C1 segment of cervical spinal cord (tissue), 14 donors: ENCODE measurements at places on chromosomes 2 and 18.

- DNase-seq, result no peak
Measured at GRCh38 chr2:68246396-68246795, 5.9 kb downstream of the PPP3R1 start.

- no peak for DNase-seq
Measured at GRCh38 chr2:12381543-12382325, 335.0 kb upstream of the TRIB2 start.

GRCh38 chr2:69087211-69087911 is 74.4 kb downstream of the ANTXR1 start:
- no peak for DNase-seq

DNA sequence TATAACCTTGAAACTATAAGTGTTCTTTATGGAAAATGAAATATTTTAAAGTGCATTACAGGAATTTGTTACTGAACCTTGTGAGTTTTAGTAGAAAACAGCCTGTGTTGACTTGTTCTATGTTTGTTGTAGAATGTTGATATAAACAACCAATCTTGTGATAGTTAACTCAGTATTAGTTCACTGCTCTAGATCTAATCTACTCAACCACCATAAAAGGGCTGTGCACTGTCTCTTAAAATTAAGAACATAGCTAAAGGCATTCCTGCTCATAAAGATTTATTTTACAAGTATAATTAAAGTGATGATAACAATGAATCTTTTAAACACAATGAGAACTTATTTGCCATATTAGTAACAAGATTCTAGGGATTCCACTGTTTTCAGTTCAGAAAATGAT is 110.5 kb upstream of the KLF7 start:
- DNase-seq, result no peak

DNA sequence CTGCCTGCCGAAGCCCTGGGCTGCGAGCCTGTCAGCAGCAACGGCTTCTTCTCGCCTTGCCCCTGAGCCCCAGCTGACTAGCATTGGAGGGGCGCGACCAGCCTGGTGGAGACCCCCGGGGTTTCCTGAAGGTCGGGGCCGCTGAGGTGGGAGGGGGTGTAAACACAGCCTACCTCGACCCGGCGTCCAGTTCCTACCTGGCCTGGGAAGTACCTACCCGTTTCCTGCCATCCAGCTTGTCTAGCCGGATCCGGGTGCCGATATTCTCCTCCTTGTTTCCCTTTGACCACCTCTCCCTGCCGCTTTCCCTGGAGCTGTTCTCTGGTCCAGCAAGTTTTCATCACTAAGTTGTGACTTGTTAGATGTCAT is 511 bp downstream of the MOB4 start:
- DNase-seq, result no peak

DNA sequence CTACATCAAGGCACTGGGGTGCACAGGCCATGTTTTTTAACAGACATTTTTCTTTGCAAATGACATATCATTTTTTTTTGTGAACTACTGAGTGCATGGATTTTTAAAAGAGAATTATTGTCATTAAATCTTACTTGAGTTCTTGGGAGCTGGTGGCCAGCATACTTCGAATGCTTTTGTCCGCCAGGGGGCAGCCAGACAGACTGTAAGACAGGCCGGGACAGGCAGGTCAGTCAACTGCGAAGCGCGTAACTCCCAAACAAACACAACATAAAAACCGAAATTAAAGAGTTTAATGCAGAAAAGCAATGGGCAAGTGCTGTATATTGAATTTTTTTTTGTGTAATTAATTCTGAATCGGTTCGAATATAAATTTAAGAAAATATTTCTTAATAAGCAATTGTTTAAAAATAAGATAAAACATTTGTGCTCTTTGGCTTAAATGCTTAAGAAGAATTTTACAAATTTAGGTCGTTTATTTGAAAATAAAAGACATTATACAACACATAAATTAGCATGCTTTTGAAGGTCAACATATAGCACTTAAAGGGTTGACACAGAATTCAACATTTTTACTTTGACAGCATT is 142.2 kb upstream of the PXDN start:
- DNase-seq, result no peak

GRCh38 chr18:72544092-72544886 is at the start of gene CBLN2:
TSS of gene CBLN2 (minus strand) at chr18:72544342. CDS start at chr18:72542160, 2,182 bp downstream.
- DNase-seq, result no peak

GRCh38 chr2:96109931-96110511 is 6.3 kb downstream of the ADRA2B start:
- DNase-seq, result no peak

DNA sequence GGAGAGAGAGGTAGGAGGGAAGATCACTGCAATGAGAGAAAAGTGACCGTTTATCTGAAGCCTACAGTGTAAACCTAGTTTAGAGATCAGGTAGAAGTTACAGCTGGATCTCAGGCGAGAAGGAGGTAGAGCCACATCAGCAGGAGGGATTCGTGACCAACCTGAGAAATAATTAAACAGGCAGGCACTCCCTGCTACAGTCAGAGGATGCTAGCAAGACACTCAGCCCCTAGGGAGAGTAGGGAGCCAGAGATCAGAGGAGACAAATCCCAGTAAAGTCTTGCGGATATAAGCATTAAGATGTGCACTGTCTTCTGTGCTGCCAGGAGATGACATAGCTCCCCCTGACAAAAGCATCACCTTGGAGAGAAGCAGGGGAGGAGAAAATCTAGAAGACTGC is 629.1 kb upstream of the SLC39A10 start:
- DNase-seq, result no peak
